Skeletal muscle cell (primary cell): ENCODE measurements at places on chromosomes 16 and 17.

- DNase-seq = no peak
These were observed 17.7 kb downstream of the SLC38A8 start for GRCh38 chr16:84024854-84025253.

DNA sequence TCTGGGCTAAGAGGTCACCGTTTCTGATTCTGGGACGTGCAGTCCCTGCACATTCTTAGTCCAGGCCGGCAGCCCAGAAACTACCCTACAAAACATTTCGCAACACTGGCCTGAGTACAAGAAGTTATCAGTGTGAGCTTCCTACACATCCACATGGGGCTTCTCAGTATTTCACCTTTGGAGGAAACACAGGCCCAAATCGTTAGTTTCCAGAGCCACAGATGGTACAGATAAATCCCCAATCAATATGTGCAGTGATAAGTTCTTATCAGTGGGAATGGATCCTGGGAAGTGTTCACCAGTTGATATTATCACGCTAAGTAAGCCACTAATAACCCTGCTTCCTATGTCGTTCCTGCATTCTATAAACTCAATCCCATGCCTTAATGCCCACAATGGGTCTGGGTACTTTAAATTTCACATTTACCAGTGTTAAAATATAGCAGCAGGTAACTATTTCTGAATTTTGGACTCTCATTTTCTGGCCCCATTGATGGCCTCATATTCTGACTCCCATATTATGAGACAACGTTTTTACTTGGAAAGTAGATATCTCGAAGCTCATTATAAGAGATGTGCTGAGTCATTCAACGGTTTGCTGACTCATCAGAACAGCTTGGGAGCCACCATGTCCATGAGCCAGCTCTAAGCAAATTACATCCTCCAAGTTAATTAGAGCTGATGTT, 370.2 kb upstream of the MAF start:
- DNase-seq = no peak

- DNase-seq = no peak
These were observed at the start of gene KRTAP16-1 for GRCh38 chr17:41308918-41309359. KRTAP16-1 (minus strand) TSS chr17:41309309; CDS start chr17:41309253, 56 bp downstream.

GRCh38 chr16:1525871-1526607, 7.4 kb upstream of the TMEM204 start:
- no peak for DNase-seq

- no peak for DNase-seq
These were observed 187.8 kb downstream of the PRKCB start for GRCh38 chr16:24023621-24024020.
